ENCODE measurements at places on chromosomes 1 and 21. TPM values are rescaled to one million over a fixed set of nuclear protein-coding genes. Genes with fewer than 3 reads are reported as not detected.

Gene SPATA17
- 2.5 TPM for total RNA-seq

GRCh38 chr1:116988248-116988647 is 13.3 kb upstream of the CD101 start:
- H3K36me3 ChIP-seq = peaks cover 40% of the 10 kb centered on the region
- H3K27ac ChIP-seq = peak overlapping the region; percentile 73
- DNase-seq = no peak
- no peak overlapping the region for H3K4me3 ChIP-seq

DNA sequence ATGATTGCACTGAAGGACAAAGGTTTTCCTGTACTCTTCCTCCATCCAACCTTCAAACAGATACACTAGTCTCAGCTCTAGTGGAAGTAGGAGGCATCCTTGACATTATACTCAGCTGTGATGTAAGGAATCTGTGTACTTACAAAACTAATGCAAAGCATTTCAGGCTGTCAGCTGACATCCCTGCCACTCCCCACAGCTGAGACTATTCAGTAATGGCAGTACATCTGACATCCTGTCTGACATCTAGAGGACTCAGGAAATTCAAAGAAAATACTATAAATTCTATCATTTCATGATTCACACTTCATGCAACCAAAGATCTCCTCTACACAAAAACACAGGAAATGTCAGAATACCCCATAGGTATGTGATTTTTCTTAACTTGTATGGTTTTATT is 325.8 kb downstream of the SMYD3 start:
- H3K27ac ChIP-seq = no peak overlapping the region

GRCh38 chr1:150875197-150876118 is 941 bp downstream of the ARNT start:
- peaks cover 25% of the 10 kb centered on the region for H3K4me1 ChIP-seq
- peak overlapping the region; percentile 95 for H3K4me3 ChIP-seq
- no peaks in the 10 kb centered on the region for H3K27me3 ChIP-seq

DNA sequence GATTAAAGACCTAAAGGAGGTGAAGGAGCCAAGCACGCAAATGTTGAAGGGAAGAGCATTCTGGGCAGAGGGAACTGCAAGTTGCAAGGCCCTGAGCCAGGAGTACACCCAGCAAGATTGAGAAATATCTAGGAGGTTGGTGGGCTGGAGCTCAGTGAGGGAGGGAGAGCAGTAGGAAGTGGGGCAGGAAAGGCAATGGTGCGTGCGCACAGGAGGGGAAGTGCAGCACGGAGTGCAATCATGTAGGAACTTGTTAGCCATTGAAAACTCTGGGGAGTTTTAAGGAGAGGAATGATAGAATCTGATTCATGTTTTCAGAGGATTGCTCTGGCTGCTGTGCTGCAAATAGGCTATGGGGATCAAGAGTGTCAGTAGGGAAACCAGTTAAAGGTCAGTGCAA is 13.2 kb upstream of the IGSF3 start:
- H3K36me3 ChIP-seq = no peaks in the 10 kb centered on the region
- DNase-seq = no peak
- peaks cover 3% of the 10 kb centered on the region for H3K27me3 ChIP-seq
- H3K27ac ChIP-seq = no peak overlapping the region
- H3K4me3 ChIP-seq = no peak overlapping the region

DNA sequence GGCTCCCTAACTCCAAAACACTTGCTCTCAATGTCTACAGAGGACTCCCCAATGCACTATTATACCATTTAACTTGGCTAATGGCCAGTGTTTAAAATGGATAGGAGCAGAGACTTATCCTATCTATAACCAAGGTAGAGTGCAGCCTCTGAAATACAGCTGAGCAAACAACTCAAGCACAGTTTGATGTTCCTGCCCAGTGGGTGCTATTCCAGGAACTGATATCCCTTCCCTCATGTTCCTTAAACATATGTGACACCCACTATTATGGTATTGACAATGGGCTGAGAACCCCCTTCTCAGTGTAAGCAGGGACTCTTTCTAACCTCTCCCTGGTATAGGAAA is 51.7 kb downstream of the SH3GLB1 start:
- H3K4me3 ChIP-seq = no peak overlapping the region
- H3K27me3 ChIP-seq = peaks cover 5% of the 10 kb centered on the region
- H3K36me3 ChIP-seq = no peaks in the 10 kb centered on the region
- no peak for DNase-seq

GRCh38 chr1:219347921-219348391 is 174.3 kb downstream of the LYPLAL1 start:
- H3K27ac ChIP-seq = no peak overlapping the region
- peaks cover 33% of the 10 kb centered on the region for H3K36me3 ChIP-seq
- H3K4me1 ChIP-seq = no peaks in the 10 kb centered on the region
- no peak overlapping the region for H3K4me3 ChIP-seq
- no peak for DNase-seq
- H3K27me3 ChIP-seq = no peaks in the 10 kb centered on the region

Gene ATP6V1G3
- not detected for total RNA-seq

Gene MXRA8
- total RNA-seq = 5.8 TPM

DNA sequence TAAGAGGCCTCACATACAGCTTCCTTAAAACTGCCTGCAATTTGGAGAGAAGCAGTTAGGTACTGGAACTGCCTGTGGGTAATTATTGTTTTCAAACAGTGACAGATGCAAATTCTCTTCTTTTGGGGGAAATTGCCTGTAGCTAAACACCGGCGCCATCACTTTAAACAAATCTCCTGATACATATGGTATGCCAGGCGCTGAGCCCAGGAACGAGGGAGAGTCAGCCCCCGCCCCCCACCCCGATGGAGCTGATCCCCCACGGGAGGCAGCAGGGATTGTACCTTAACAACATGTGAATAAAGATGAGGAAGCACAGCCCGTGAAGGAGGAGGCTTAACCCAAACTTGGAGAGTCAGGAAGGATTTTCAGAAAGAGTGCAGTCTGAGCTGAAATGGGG is 7.1 kb downstream of the TMEM51 start:
- peak overlapping the region; percentile 53 for H3K27ac ChIP-seq
- DNase-seq = no peak
- H3K27me3 ChIP-seq = peaks cover 11% of the 10 kb centered on the region
- no peaks in the 10 kb centered on the region for H3K36me3 ChIP-seq

Gene RASSF5
- 1.4 TPM for total RNA-seq

GRCh38 chr21:37655611-37656300 is 260.5 kb downstream of the KCNJ6 start:
- H3K36me3 ChIP-seq = no peaks in the 10 kb centered on the region
- H3K4me3 ChIP-seq = no peak overlapping the region
- no peaks in the 10 kb centered on the region for H3K27me3 ChIP-seq
- no peak overlapping the region for H3K27ac ChIP-seq

Gene SERPINC1
- total RNA-seq = not detected

DNA sequence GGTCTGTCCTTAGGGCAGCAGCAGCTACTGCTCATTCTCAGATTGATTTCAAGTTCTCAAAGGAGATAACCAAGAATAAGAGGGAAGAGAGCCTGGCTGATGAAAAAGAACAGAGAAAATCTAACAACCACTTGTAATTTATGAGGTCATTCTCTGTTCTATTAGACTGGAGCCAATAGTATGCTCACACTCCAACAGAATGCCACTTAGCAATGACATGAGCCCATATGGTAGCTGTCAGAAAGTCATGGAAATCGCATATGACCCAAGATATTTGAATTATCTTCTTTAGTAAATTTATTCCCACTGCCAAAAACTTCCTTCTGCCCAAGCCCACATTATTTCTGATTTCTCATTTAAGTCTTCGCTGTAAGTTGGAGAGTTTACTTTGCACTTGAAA is 53.7 kb upstream of the PLA2G4A start:
- no peaks in the 10 kb centered on the region for H3K27me3 ChIP-seq
- H3K4me1 ChIP-seq = no peaks in the 10 kb centered on the region
- no peak overlapping the region for H3K27ac ChIP-seq
- H3K36me3 ChIP-seq = no peaks in the 10 kb centered on the region
- no peak for DNase-seq
- no peak overlapping the region for H3K4me3 ChIP-seq

DNA sequence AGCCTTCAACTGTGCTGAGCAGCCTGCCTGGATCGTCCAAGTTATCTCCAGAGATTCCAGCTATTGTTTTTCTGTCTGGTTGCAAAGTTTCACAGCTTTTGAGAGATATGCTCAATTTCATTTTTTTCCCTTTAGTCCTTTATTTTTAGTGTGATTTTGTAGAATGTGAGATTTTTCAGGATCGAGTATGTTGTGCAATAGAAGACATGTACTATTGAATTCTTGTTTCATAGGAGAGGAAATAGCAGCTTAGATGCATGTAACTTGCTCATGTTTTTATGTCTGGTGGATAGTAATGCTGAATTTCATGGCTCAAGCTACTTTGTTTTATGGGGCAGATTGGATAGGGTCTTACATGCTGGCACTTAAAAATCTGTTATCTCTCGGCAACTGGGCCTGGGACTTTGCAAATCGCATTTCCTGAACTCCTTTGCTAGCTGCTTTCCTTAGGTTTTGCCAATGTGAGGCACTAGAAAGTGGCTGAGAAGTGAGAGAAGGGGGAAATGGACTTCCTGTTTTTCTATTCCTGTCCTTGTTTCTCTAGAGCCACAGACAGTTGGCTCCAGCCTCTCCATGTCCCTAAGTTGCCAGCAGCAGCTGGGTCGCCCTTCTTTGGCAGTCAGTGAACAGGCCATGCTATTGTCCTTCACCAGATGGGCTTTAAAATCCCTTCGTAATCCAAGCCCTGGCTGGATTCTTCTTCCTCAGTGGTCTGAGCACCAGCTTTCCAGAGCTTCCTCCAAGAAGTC is 101.4 kb upstream of the PDE4B start:
- no peak overlapping the region for H3K27ac ChIP-seq
- H3K27me3 ChIP-seq = no peaks in the 10 kb centered on the region
- DNase-seq = no peak
- H3K36me3 ChIP-seq = no peaks in the 10 kb centered on the region
- no peak overlapping the region for H3K4me3 ChIP-seq

Gene DIPK1A
- 2.0 TPM for total RNA-seq

GRCh38 chr1:178472531-178472930 is 24.2 kb downstream of the CLEC20A start:
- DNase-seq = no peak
- no peak overlapping the region for H3K27ac ChIP-seq
- H3K27me3 ChIP-seq = no peaks in the 10 kb centered on the region

Gene DTL
- 82.4 TPM for total RNA-seq

- peaks cover 6% of the 10 kb centered on the region for H3K36me3 ChIP-seq
- H3K27ac ChIP-seq = no peak overlapping the region
- no peak for DNase-seq
Measured at GRCh38 chr1:114130846-114131525, 22.7 kb downstream of the SYT6 start.

Gene EFNA1
- total RNA-seq = 0.50 TPM

DNA sequence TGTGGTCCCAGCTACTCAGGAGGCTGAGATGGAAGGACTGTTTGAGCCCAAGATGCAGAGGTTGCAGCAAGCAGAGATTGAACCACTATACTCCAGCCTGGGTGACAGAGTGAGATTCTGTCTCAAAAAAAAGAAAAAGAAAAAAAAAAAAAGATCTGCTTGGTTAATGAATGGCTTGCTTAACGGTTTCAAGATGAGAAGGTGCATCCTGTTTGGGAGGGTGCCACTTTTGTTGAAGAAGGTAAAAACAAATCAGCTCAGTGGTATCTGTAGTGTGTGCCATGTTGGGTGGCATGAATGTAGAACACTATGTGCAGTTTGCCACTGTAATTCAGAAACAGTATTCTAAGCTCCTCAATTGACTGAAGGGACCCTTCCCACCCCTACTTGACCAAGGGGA is 94.9 kb upstream of the ETV3 start:
- no peak overlapping the region for H3K27ac ChIP-seq
- H3K27me3 ChIP-seq = peaks cover 10% of the 10 kb centered on the region
- no peaks in the 10 kb centered on the region for H3K36me3 ChIP-seq
- peaks cover 12% of the 10 kb centered on the region for H3K4me1 ChIP-seq

GRCh38 chr1:151958959-151959358 is 34.7 kb downstream of the S100A10 start:
- no peaks in the 10 kb centered on the region for H3K27me3 ChIP-seq
- no peak overlapping the region for H3K27ac ChIP-seq
- no peaks in the 10 kb centered on the region for H3K4me1 ChIP-seq
- H3K36me3 ChIP-seq = no peaks in the 10 kb centered on the region
- no peak overlapping the region for H3K4me3 ChIP-seq

DNA sequence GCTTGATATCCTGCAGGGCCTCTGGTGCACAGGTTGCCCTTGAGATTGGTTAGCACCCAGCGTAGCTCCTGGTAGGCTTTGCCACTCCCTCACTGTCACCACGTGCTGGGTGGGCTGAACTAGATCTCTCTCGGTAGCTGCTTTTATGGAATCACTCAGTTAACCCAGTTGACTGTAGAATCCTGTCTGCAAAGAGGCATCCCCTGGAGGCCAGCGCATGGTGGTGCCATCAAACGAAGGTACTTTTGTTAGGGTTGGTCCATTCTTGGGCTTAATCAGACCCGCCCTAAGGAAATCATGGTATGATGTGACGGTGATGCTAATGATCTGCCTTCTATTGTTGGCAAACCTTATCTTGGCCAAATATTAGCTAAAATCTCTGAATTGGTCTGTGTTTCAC is 153.4 kb downstream of the GALNT2 start:
- H3K27me3 ChIP-seq = no peaks in the 10 kb centered on the region
- peaks cover 12% of the 10 kb centered on the region for H3K4me1 ChIP-seq
- H3K27ac ChIP-seq = no peak overlapping the region
- H3K4me3 ChIP-seq = no peak overlapping the region
- H3K36me3 ChIP-seq = no peaks in the 10 kb centered on the region

GRCh38 chr1:55696181-55696754 is 481.1 kb upstream of the USP24 start:
- H3K27me3 ChIP-seq = peaks cover 33% of the 10 kb centered on the region
- no peaks in the 10 kb centered on the region for H3K4me1 ChIP-seq
- no peak overlapping the region for H3K4me3 ChIP-seq
- no peaks in the 10 kb centered on the region for H3K36me3 ChIP-seq

DNA sequence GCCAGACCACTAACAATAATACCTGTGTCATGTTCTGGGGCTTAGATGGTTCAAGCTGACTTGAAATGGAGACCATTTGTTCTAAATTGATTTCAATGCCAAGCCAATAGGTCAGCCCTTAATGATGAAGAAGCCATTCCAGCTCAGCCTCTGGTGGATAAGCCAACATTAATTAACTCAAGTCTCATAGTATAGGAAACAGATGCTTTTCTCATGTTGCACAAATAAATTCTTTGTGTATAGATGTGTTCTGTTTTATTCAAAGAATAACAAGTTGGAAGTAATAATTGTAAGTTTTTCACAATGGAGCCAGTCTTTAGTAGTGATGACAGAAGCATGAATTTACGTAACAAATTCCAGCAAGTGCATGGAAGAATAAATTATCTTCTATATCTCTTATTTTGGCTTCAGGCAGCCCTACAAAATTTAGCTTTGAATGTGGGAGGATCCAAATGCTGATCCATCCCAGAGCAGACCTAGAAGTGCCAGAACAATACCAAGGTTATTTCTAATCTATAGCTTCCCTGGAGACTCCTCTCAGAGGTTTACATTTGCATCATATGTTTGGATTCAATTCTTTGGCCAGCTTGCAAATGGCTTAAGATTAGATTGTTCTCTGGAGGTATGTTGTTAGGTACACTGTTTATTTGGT is 42.2 kb upstream of the C1orf105 start:
- no peak overlapping the region for H3K27ac ChIP-seq
- H3K36me3 ChIP-seq = no peaks in the 10 kb centered on the region
- no peak overlapping the region for H3K4me3 ChIP-seq
- no peak for DNase-seq

- no peak overlapping the region for H3K4me3 ChIP-seq
- H3K36me3 ChIP-seq = peaks cover 4% of the 10 kb centered on the region
- H3K27me3 ChIP-seq = no peaks in the 10 kb centered on the region
- no peak for DNase-seq
- no peak overlapping the region for H3K27ac ChIP-seq
Measured at GRCh38 chr1:28058971-28059878, 29.2 kb downstream of the EYA3 start.

- peaks cover 13% of the 10 kb centered on the region for H3K4me1 ChIP-seq
- no peak for DNase-seq
Measured at GRCh38 chr1:41015281-41015896, 6.1 kb downstream of the SLFNL1 start.
